ENCODE measurements at places on chromosomes 2 and 18.

- DNase-seq = no peak
Observed at GRCh38 chr2:217934321-217935131, 68.3 kb downstream of the TNS1 start.

GRCh38 chr18:35387152-35387571 is 10.0 kb upstream of the ZNF396 start:
- no peak for DNase-seq

DNA sequence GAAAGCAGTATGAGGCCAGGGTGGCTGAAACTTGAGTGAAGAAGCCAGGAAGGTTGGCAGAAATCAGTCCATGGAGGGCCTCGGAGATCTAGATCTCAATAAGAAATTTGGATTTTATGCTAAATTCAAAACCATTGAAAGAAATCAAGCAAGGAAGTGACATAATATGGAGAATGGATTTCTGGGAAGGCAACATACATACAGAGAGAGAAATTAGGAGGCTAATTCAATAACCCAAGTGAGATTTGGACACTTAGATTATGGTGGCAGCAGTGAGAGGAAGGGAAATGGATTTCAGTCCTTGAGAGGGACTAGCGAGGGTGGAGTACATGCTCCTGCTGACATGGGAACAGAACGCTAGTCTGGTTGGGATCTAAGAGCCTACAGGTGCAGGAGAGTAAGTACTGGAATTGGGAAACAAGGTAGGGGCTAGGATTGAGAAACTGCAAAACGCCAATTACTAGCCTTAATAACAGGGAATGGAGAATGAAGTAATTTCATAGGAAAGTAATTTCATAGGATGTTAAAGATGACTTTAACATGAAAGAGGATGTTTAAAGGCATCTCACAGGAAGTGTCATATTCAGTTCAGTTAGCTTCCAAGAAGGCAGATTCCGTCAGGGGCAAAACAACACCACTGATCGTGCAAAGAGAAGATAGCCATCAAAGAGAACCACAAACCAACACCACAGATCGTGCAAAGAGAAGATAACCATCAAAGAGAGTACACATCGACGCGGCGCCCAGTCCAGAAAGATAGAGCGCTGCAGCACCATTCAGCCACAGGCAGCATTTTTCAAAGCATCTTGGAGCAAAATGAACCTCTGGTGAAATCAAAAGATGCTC is 27.2 kb downstream of the CDKL4 start:
- DNase-seq = peak; percentile 85

GRCh38 chr2:236785611-236786057 is 216.0 kb downstream of the ACKR3 start:
- DNase-seq = no peak

GRCh38 chr2:176128982-176129796 is at the start of gene HOXD8:
HOXD8 (plus strand) TSS chr2:176129705; CDS start chr2:176130367, 662 bp downstream.
- peak; percentile 35 for DNase-seq

DNA sequence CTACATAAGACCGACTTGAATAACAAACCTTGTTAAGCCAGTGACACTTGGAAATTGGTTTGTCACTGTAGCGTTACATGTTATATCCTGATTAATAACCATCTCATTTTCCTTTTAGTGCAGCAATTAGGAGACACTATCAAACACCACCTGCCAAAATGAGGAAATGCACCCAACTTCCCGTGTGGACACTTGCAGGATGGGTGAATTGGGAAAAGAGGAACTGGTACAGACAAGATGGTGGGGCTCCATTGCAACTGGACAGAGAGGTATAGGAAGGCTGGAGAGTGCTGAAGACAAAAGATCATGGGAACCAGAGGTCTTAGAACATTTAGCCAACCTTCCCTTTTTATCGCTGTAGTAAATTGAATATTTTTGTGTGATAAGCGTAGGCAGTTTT is 816.3 kb upstream of the HS6ST1 start:
- DNase-seq = no peak

DNA sequence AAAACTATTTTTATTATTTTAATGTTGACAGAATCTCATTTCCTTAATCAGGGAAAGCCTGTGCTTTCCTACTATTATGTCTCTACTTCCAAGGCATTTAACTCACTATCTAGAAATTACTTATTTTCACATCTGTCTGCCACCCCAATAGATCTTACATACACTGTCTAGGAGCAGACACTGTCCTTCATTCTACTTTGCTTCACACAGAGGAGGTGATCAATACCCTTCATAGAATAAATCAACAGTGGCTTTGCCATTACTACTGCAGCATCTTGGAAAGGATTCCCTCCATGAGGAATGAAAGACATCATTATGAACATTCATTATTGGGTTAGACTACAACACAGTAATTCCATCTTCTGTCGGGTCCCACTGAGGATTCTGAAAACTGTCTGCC is 31.7 kb downstream of the CDH20 start:
- no peak for DNase-seq

- no peak for DNase-seq
Observed at GRCh38 chr2:110143982-110144381, 28.4 kb upstream of the MALL start.

- DNase-seq = no peak
Observed at GRCh38 chr18:55307505-55307904, 280.5 kb downstream of the TCF4 start.

DNA sequence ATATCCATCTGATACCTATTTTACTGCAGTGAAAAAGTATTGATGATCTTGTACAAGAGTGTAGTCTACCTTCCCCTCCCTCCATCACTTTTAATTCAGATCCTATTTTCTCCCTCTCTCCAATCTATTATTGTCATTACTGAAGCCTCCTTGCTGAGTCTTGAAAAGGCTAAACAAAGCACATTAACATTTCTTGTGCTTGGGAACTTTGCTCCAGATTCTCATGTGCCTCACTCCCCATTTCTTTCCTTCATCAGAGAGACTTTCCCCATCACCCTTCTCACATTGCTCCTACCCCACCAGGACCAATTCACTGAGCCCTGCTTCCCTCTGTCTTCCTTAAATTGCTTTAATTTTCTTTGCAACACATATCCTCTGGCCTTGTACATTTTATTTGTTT is 736.2 kb upstream of the GCFC2 start:
- no peak for DNase-seq

DNA sequence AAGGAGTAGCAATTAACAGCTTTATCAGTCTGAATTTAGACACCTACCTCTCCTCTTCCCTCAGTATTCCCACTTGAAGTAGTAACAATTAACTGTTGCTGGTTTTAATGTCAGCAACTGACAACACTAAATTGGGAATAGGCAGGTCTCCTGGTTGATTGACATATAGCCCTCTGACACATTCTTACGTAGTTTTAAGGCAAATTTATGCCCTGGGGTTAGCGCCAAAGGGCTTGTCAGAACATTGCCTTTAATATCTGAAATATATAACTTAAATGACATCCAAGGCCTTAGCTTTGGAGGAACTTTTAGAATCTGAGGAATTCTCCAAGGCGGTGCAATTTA is 7.4 kb downstream of the ASXL3 start:
- no peak for DNase-seq

DNA sequence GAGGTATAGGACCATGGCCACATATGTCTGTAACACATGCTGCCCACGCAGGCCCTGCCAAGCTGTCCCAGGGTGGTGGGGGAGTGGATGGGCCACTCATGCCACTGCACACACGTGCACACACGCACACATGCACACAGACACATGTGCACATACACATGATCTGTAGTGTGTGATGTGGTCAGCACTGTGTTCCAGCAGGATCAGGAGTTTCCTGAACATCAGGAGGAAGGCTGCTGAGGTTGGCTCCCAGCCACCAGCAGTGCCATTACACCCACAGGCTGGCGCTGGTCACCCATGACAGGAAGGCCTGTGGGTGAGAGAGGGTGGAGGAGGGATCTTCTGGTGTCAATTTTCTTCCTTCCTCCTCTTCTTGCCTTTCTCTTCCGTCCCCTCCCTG is 44.7 kb downstream of the POMC start:
- no peak for DNase-seq

- no peak for DNase-seq
Observed at GRCh38 chr2:40823478-40823877, 371.6 kb upstream of the SLC8A1 start.

- DNase-seq = no peak
Observed at GRCh38 chr18:74083557-74083952, 64.1 kb downstream of the FBXO15 start.

DNA sequence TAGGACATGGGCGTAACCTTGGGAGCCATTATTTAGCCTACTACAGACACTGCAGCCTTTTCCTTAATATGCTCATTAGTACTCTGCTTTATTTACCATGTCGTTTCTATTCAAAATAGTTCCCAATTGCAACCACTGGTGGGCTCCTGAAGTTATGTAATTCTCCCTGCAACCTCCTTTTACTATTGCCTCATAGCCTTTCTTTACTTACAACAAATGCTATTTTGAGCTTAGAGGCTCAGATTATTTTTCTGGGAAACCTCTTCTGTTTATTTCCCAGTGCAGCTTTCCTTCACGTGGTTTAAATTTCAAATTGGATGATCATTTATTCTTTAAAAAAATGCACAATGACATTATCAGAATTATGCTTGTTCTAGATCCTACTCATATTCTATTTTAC is 492.3 kb upstream of the TMEFF2 start:
- no peak for DNase-seq

GRCh38 chr2:2913601-2914120 is 464.0 kb downstream of the EIPR1 start:
- DNase-seq = no peak

DNA sequence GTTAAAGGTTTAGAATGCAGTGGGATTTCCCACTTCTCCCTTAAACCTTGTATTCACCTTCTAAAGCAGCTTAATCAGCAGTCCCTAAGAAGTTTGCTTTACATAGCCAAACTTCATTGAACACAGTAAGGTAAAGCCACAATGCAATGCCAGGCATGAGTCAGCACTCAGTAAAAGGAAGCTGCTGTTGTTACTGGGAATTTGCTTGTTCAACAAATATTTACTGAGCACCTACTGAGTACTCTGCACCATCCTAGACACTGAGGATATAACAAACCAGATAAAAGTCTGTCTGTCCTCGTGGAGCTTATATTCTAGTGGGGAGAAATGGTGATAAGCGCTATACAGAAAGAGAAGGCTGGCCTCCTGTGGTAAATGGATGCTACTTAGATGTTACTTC is 162.7 kb downstream of the PKP4 start:
- DNase-seq = no peak

- DNase-seq = peak; percentile 65
Observed at GRCh38 chr2:136281281-136282114, 163.5 kb upstream of the CXCR4 start.

- no peak for DNase-seq
Observed at GRCh38 chr2:241861264-241861663, 2.6 kb upstream of the PDCD1 start.

- DNase-seq = no peak
Observed at GRCh38 chr2:20588918-20589871, 61.7 kb downstream of the HS1BP3 start.

DNA sequence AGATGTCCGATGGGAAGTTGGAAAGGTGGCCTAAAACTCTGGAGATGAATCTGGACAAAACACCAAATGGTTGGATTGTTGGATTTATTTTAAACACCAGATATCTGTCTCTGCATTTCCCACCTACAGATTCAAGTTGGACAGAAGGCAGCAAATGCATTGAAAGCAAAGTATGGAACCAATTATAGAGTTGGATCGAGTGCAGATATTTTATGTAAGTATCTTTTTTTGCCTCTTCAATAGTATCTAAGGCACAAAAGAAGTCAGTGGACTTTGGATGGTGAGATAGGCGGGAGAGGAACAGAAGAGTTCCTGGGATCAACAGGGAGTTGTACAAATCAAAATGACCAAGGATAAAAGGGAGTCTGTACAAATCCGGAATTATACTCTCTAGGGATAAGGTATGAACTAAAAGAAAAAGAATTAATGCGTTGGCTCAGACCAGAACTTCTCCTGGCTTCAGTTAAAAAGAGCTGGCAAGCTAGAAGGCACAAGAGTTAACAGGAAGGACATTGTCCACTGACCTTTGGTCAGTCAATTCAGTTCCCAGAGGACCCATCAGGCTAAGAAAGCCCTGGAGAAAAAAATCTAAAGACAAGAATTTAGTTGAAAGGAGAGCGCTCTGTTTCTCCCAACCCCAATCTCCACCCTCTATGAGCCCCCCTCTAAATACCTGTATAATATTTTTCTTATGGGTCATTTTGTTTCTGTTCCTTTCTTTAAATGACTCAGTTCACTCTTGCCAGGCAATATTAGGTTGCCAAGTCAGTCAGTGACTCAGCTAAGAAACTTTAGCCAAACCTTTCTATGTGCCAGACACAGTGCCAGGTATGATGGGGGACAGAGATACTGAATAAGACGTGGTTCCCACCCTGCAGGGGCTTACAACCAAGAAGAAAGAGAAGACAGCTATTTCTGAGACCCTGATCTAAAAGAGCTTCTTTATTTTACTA is 29.1 kb downstream of the CPO start:
- DNase-seq = no peak

- no peak for DNase-seq
Observed at GRCh38 chr2:179555691-179556283, 291.2 kb upstream of the SESTD1 start.

DNA sequence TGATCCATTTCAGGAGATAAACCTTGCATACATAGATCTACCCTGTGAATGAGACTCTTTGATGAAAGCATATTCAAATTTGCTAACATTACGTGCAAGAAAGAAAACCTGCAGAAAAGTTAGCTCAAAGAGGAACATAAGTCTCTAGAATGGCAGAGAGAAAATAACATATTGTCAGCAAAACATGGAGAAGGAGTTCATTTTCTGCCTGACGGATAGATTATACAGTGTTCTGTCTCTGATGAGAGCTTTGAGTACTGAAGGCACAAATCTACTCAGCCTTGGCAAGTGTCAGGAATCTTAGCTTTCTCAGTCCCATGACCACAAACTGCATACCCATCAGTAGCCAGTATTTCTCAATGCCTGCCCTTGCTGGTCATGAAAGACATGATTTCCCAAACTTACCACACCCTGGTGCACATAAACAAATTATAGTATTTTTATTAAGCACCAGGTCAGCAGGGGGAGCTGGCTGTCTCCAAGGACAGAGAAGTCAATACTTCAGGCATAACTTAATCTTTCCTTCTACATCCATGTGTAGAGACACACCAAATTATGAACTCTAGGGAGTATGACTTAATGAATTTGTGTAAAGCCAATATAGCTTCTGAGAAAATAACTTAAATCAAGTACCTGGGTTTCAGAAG is 401.2 kb upstream of the SOX11 start:
- DNase-seq = no peak

- DNase-seq = no peak
Observed at GRCh38 chr2:78568782-78569373, 456.6 kb upstream of the REG3G start.

DNA sequence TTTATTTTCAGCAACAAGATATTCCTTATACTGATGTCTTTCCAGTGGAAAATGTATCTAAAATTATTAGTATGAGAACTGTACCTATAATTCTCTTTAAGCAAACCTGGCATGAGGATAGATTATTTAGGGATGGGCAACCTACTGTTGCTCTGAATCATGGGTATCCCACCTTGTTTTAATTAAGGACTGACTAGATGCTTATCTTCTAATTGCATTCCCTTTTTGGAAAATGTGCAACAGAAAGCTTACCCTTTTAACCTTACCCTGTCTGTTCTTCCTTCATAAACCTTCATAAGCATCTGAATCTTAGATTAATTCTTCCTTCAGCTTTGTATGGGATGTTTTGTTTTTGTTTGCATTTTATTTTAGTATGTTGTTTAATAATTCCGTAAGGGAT is 110.3 kb downstream of the TAF4B start:
- no peak for DNase-seq

- DNase-seq = no peak
Observed at GRCh38 chr2:110843959-110844510, 111.7 kb downstream of the ACOXL start.

All from activated T-cell treated with anti-CD3 and anti-CD28 coated beads, Interleukin-2, amount 50 U/mL, for 72 hours (primary cell).